ENCODE measurements at places on chromosomes 1 and 21.

DNA sequence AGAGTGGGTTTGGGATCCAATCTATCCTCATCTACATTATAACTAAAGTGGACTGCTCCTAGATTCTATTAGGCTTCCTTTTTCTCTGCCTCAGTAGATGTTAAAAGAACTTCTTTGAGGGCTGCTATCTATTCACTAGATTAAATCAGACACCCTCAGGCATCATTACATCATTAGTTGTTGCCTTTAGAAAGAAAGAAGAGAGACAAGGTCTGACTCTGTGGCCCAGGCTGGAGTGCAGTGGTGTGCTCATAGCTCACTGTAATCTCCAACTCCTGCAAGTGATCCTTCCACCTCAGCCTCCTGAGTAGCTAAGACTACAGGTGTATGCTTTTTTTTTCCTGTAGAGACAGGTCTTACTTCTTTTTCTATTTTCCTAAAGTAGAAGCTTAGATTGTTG lies 71.1 kb upstream of the EXO1 start:
- DNase-seq = no peak

- DNase-seq = no peak
Measured at GRCh38 chr1:214476229-214476985, 75.0 kb downstream of the PTPN14 start.

- DNase-seq = no peak
Measured at GRCh38 chr1:94022471-94023189, 98.3 kb downstream of the ABCA4 start.

DNA sequence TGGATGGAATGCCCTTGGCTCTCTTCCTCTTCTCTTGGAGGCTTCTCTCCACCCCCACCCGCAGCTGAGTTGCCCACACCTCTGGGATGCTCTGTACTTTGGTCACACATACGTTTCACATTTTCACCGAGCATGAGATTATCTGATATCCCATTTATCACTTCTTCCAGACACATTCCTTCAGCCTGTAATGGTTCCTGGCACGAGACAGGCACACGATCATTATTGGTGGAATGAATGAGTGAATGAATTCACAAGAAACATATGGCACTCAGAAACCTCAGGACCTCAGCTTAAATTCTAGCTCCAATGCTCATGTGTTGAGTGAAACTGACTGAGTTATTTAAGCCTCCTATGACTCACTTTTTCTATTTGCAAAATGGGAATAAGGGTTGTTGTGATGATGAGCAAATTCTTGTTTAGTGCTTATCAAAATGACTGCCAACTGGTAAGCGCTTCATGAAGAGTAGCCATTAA lies 242.7 kb upstream of the JUN start:
- DNase-seq = no peak

DNA sequence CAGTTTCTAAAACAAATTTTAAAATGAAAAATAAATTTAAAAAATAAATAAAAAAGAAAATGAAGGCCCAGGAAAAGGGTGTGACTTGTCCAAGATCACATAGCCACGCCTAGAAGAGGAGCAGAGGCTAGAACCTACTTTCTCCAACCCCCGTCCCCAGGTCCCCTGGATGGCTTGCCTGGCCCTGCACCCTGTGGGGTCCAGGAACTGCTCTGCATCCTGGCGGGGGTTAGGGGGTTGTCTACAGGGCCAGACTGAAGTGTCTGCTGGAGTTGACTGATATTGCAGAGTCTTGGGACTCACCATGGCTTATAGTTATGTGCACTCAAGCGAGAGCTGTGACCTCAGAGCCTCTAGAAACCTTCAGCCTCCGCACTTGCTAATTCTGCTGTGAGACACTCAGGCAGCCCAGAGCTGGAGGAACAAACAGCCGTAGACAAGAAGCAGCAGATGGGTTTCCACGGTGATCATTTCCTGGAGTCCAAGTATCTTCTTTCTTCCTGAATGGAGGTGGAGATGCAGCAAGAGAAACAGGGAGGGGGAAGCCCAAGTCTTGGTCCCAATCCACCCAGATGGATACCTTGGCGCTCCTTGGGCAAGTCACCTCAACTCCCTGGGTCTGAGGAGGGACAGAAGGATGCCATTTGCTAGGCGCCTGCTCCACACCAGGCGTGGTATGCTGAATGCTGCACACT lies 5.2 kb upstream of the EXTL1 start:
- no peak for DNase-seq

DNA sequence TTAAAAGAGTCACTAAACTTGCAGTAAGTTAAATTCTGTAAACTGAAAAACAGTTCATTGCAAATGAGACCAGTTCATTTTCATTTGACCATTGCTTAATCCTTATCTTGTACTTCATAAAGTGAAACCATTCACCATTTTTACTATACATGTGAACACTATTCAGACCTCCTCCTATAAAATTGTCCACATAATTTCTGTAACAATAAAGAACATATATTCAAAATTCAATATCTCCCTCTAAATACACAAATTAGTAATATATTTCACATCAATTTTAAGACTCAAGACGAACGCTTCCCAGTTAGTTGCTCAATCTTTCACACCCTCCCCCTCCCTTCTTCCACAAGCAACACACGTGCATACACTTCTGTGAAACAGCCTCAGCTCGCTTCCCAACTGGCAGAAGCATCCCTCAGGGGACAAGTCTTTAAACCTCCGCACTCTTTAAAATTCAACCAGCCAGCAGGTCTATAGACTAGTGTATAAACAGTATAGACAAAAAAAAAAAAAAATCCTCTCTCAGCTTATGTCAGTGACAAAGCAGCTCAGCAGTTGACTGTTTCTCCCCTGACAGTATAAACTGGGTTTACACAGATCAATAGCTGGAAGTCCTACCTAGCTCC lies 99.6 kb downstream of the DENND1B start:
- no peak for DNase-seq

GRCh38 chr1:184953600-184954219 lies 20.6 kb downstream of the NIBAN1 start:
- DNase-seq = no peak

DNA sequence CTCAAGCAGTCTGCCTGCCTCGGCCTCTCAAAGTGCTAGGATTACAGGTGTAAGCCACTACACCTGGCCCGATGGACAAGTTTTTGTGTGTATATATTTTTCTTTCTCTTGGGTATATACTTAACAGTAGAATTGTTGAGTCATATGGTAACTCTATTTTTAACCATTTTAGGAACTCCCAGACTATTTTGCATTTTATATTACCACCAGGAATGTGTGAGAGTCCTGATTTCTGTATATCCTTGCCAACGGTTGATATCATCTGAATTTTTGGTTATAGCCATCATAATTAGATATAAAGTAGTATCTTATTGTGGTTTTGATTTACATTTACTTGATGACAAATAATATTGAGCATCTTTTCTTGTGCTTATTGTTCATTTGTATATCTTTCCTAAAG lies 20.7 kb downstream of the FNBP1L start:
- no peak for DNase-seq

GRCh38 chr1:163570071-163570470 lies 248.3 kb downstream of the NUF2 start:
- no peak for DNase-seq

GRCh38 chr1:53218201-53218600 lies 2.2 kb downstream of the CZIB start:
- DNase-seq = no peak

DNA sequence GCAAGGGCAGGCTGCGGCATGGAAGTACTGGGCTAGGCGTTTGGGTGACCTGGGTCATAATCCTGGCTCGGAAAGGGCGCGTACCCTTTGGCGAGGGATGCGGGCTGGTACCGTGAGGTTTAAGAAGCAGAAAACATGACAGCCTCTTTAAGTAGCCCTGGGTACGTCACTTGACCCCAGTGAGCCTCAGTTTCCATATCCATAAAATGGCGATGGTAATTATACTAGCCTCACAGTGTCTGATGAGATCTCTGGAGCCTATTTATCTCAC lies 700 bp downstream of the PIGV start:
- no peak for DNase-seq

GRCh38 chr1:226702318-226702956 lies 36.6 kb downstream of the ITPKB start:
- DNase-seq = no peak

GRCh38 chr1:221439008-221439746 lies 302.7 kb downstream of the DUSP10 start:
- DNase-seq = peak; percentile 70

DNA sequence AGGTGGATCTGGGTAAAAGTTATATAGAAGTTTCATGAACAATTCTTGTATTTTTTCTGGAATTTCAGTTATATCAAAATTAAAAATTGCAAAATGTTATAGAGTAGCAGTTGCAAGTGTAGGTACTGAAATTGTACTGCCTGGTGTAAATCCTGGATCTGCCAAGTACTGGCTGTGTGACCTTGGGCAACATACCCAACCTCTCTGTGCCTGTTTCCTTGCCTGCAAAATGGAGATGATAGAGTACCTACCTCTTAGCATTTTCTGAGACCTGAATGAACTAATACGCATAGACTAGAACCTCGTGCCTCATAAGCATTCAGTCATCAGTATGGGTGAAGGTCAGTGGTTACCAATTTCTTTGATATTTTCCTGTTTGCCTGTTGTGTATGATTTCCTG lies 290.0 kb upstream of the KAZN start:
- no peak for DNase-seq

DNA sequence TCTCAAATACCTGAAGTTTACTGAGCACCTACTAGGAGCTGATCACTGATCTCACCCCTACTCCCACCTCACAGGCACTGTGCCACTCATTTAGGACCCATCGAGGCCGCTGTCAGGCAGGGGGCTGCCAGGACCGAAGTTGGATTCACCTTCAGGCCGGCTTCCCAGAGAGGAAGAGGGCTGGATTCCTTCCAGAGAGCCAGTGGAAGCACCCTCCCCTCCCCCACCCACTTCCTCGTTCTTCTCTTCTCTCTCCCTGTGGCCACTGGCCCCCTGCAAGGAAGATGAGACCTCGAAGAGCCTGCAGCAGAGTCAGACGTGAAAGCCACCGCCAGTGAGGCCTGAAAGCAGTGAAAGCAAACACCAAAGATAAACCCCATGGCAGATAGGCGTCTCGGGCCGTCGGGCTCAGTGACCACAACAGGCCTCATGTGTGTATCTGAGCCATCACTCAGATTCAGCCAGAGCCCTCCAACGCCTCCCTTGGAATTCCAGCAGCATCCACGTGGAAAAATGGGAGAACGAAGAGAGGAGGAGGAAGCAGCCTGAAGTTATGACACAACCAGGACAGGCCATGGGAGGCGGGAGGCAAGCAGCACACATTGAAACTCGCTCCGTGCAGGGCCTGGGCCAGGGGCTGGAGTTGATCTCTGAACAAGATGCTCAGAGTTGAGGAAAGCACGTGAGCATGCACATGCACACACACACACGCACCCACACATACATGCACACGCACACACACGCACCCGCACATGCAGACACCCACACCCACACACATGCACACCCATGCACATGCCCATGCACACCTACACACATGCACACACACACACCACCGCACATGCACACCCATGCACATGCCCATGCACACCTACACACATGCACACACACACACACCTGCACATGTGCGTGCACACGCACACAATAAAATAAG lies 6.2 kb upstream of the AGTRAP start:
- no peak for DNase-seq

DNA sequence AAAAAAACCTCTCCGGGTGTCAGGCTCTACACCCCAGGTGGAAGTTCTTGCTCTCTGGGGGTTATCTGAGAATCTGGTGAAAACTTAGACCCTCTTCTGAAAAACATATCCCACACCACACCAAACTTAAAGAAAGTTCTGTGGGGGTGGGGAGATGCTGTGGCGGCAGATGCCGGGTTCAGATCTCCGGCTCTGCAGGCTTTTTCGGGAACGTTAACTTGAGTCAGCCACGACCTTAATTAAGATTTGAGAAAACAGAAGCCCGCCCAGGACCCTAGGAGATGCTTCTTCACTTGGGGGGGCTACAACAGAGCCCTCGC lies 2.3 kb downstream of the RCC2 start:
- no peak for DNase-seq

- peak; percentile 61 for DNase-seq
Measured at GRCh38 chr1:209435654-209436566, 147.6 kb upstream of the CAMK1G start.

GRCh38 chr1:36512842-36513241 lies 30.1 kb upstream of the CSF3R start:
- DNase-seq = no peak

- no peak for DNase-seq
Measured at GRCh38 chr1:164983023-164983650, 373.4 kb downstream of the LMX1A start.
